ENCODE measurements at places on chromosomes 5 and 9. TPM values are rescaled to one million over a fixed set of nuclear protein-coding genes. Genes with fewer than 3 reads are reported as not detected.

Gene CSF2
- not detected for total RNA-seq

DNA sequence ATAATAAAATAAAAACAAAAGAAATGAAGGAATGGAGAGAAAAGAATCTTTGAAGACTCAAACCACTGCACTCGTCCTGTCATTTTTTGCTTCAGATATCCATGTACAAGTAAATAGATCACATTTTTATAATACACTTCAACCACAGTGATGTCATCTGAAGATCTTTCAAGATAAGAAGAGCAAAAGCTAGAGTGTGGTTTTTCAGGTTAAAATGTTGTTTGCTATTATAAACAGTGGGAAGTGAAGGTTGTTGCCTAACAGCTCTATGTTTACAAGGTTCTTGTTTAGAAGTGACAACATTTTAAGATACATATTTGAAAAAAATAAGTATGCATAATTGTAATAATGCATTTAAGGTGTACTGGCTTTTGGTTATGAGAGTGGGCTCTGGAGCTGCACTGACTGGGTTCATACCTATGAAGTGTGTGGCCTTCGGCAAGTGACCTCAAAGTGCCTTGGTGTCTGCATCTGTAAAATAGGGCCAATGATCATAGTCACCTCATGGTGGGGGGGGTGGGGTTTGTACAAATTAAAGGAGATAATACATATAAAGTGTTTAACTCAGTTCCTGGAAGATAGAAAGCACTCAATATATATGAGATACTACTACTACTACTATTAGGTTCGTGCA lies 45.5 kb upstream of the IL7R start:
- no peak for DNase-seq

Gene ARHGEF39
- 15.3 TPM for total RNA-seq

Gene NAIF1
- 7.3 TPM for total RNA-seq

Gene LTC4S
- 2.3 TPM for total RNA-seq

DNA sequence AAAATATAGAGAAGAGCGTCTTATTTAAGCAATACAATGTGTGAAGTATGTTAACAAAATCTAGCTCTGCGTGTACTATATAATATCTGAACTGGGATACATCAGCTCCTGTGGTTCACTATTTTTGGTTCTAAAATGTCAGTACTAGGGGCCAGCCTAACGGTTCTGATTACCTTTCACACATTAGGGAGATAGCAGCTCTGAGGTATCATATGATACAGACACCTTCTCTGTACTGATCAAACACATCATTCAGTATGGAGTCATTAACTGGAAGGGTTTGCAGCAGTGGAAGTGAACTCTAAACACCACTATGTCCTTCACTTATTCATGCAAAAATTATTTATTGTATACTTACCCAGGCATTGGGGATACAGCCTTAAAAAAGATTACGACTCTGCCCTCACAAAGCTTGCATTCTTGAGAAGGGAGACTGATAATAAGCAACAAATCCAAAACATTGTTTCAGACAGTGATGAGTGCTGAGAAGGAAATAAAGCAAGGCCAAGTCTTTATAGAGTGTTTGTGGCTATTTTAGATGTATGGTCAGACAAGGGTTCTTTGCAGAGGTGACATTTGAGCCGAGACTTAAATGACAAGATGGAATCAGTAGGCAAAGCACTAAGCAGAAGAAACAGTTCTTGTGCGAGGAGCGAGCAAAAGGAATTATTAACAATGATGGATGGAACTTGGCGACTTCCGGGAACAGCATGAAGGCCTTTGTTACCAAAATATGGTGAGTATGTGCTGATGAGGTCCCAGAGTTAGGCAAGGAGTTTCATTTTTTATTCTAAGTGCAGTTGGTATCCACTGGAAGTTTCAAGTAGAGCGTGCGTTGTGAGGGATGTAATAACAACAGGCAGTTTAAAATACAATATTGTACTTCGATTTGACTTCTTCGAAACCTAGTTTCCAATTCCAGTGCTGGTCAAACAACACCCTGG lies 1.8 kb upstream of the LNPEP start:
- peak; percentile 74 for DNase-seq

Gene KCNN2
- total RNA-seq = not detected

DNA sequence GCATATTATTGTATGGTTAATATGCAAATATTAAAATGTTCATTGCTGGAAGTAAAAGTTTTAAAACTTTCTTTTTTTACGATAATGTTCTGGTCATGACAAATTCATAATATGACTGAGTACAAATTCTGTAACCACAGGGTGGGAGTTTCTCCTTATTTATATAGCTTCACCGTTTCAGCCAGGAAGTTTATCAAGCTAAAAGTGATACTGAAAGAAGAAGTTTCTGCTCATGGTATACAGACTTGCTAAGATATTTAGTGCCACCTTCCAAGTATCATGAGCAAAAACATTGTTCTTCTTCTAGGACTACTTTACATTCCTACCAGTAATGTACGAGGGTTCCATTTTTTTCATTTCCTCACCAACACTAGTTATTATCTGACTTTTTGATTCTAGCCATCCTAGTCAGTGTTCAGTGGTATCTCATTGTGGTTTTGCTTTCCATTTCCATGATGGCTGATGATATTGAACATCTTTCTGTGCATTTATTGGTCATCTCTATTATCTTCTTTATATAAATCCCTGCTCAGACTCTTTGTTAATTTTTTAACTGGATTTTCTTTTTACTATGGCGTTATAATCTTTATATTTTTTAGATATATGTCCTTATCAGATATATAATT lies 94.2 kb upstream of the PRRC1 start:
- no peak for DNase-seq

- DNase-seq = no peak
These were observed 1494.4 kb upstream of the NUDT12 start for GRCh38 chr5:105057001-105057436.

GRCh38 chr9:99016681-99017387 lies 73.1 kb downstream of the COL15A1 start:
- no peak for DNase-seq

DNA sequence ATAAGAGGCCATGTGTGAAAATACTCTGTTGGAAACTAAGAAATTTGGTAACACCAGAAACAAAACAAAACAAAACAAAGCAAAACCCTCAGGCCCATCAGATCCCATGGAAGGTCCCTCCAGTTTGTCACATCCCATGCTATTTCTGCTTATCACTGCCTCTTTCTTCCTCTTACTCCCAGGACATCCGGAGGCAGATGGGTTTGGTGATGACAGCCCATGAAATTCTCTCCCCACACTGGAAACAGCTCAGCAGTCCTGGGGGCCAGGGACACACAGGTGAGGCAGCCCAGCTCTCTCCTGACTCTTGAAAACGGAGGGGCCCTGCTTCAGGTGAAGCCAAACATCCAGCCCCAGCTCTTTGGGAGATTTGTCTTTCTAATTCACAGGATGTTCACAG lies 63.2 kb downstream of the NRG2 start:
- DNase-seq = no peak

DNA sequence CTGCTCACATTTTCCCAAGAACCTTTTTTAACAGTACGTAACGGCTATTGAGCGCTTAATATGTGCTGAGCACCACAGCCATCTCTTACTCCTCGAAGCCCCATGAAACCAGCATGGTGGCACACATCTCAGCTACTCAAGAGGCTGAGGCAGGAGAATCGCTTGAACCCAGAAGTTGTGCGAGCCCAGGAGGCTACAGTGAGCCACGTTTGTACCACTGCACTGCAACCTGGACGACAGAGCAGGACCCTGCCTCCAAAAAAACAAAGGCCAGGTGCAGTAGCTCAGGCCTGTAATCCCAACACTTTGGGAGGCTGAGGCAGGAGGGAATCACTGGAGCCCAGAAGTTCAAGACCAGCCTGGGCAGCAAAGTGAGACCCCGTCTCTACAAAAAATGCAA lies 28.2 kb downstream of the AQP7 start:
- no peak for DNase-seq

Gene MCTP1
- total RNA-seq = 0.40 TPM

Gene PCDHGA5
- total RNA-seq = 9.7 TPM

DNA sequence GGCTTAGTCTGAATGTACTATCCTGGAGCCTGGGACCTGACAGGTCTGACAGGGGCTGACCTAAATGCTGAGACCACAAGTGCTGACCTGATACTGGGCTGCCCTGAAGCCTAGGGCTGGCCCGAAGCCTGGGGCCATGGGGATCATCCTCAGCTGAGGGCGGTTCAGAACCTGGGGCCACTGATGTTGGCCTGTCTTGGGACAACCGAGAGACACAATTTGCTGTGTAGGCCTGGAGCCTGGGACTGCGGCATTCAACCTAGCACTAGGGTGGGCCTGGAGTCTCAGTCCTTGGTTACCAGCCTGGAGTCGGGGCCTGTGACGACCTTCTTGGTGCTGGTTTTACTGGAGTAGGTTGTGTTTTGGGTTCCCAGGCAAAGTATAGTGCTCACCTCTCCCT lies 46.3 kb downstream of the SRFBP1 start:
- DNase-seq = no peak

DNA sequence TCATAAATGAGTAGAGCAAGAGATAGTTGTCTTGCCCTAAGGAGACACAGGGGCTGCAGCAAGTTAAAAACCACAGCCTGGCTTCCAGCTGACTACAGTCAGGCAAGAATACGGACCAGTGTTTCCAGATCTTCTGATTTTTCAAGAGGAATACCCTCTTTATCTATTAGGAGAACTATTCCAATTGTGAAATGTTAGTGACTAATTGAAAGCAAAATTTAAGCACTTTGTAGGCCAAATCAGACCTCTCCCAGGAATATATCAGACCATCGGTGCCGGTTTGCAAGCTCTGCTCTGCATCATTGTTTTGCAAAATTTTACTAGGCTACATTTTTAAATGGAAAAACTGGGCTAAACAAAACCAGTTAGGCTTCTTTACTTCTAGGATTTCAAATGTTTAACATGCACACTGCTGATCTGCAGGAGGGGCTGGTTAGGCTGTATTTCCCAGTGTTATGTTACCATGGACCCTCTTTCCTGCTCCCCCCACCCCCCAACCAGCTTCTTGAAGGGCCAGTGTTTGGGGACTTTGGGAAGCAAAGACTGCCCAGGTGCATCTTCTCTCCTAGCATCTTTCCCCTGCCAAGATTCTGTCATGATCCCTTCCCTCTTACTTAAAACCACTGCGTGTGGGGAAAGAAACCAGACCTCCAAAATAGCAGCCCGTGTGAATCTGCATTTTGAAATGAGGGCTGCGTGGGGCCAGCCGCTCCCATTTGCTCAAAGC lies 1.1 kb upstream of the ARSI start:
- no peak for DNase-seq

DNA sequence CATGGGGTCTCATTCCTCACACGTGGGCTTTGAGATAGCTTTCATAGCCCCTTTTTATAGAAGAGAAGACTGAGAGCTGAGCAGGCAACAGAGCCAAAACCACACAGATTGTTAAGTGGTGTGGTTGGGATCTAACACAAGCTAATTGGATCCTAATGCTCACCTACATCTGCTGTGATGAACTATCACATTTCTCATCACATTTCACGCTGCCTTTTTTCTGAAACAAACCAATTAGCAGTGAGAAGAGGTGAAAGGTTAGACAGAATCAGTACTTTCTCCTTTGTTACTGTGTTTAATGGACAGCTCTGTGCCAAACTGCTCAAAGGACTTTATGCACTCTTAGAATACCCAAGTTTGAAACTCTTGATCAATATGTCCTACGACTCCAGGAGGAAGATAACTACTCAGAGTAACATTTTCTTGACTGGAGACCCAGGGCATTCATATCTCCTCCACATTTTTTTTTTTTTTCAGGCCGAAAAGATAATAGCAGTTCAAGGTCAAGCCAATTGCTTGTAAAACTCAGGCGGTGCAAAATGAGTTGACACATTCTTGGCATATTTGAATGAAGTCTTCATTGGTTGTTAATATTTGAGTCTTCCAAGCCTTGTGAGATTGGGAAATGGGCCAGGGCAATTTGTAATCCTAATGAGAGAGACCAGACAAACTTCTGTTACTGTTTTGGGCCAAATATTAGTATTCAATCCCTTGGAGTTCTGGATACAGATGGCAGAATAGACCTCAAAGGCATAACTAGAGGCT lies 138.4 kb downstream of the KCTD16 start:
- no peak for DNase-seq

GRCh38 chr5:59125011-59125961 lies 542.4 kb downstream of the RAB3C start:
- peak; percentile 11 for DNase-seq

GRCh38 chr9:130212543-130213297 lies 40.5 kb downstream of the NCS1 start:
- no peak for DNase-seq

DNA sequence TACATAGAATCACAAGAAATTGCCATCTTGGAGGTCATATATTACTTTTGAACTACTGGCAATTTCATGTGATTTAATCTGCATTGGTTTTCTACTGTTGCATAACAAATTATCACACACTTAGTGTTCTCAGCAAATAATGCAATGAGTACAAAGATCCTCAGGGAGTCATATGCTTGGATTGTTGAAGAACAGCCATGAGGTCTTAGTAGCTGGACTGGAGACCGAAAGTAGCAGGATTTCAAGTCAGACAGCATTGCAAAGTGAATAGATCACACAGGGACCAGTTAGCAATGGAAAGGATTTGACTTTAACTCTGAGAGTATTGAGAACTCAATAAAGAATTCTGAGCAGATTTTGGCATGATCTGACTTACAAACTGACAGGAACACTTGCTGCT lies 32.2 kb upstream of the FRMD3 start:
- DNase-seq = no peak

- DNase-seq = peak; percentile 56
These were observed 17.0 kb upstream of the CRB2 start for GRCh38 chr9:123338710-123339665.

Gene PCDHGA12
- total RNA-seq = 7.8 TPM

DNA sequence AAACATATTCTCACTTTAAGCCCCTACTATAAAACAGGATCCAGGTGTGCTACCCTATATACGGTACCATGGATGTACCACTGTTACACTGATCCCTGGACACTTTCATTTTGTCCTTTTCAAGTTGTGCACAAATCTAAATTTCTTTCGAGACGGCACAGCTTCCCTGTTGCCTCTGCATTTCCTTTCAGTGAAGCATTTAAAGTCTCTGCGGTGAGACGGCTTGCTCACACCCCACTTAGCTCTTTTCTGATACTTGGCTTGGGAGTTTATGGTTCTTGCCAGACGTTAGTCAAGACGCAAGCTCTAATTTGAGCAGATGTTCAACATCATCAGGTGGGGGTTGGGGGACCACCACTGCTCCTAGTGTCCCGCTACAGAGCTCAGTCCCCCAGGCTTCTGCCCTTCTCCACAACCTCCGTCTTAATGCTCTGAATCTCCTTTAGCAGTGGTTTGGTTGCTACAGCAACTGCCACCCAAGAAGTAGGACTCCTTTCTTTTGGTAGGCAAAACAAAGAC lies 15.8 kb downstream of the F2RL2 start:
- no peak for DNase-seq

- DNase-seq = no peak
These were observed 5.4 kb downstream of the PTGES2 start for GRCh38 chr9:128121924-128122808.

Gene ANXA2R
- total RNA-seq = 15.3 TPM
